Right renal cortex interstitium (tissue), 3 donors: ENCODE measurements at places on chromosomes 12 and 14. TPM values are rescaled to one million over a fixed set of nuclear protein-coding genes. Genes with fewer than 3 reads are reported as not detected.

- DNase-seq = no peak
Observed at GRCh38 chr12:26512213-26512612, 316.8 kb downstream of the SSPN start.

The RASAL1 gene
- polyA plus RNA-seq = 7.6 TPM

- DNase-seq = no peak
Observed at GRCh38 chr12:31874961-31875608, 84.1 kb upstream of the RESF1 start.

The OTOGL gene
- 1.0 TPM for polyA plus RNA-seq

- DNase-seq = no peak
Observed at GRCh38 chr12:90335566-90335965, 619.4 kb downstream of the CCER1 start.

- DNase-seq = no peak
Observed at GRCh38 chr14:21642683-21643082, 7.9 kb upstream of the OR10G2 start.

The SLCO1A2 gene
- 0.03 TPM for polyA plus RNA-seq

GRCh38 chr12:129558036-129558435, 345.8 kb downstream of the TMEM132D start:
- no peak for DNase-seq

GRCh38 chr12:11202811-11203210, 16.1 kb upstream of the TAS2R42 start:
- DNase-seq = no peak

The NGB gene
- not detected for polyA plus RNA-seq

DNA sequence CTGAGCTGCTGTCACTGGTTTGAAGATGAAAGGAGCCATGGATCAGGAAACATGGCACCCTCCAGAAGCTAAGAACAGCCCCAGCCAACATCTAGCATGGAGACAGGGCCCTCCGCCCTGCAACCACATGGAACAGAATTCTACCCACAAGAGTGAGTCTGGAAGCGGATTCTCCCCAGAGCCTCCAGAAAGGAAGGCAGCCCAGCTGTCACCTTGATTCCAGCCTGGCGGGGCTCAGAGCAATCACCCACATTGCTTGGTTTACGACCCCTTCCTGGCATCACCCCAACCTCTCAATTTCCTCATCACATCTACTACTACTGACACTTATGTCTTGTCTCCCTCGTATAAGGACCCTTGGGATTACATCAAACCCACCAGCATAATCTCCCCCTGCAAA, 38.5 kb downstream of the OAS2 start:
- no peak for DNase-seq

The KCNK10 gene
- polyA plus RNA-seq = 0.26 TPM
